Foreskin keratinocyte (primary cell): ENCODE measurements at places on chromosomes 5 and 9.

GRCh38 chr9:105958587-105958986 is 264.2 kb downstream of the TMEM38B start:
- DNase-seq: no peak

GRCh38 chr5:97838214-97838613 is 655.2 kb upstream of the RIOK2 start:
- peak; percentile 92 for DNase-seq

DNA sequence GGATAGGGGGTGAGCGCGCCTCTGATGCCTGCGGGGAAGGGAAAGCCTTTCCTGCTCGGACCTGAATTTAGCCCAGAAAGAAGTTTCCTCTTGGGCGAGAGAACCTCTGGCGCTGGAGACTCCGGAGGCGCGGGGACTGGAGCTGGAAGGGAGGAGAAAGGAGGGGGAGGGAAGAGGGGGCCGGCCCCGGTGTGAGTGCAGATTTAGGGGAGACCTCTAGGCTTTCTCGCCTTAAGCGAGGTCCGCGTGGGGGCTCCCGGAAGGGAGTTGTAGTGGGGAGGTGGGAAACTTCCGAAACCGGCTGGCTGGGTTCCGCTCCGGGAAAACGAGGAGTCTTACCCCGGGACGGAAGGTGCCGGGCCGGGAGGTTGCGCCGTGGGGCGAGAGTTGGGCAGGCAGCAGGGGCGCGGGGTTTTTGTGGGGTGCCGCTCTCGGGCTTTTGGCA is 1.3 kb downstream of the PCSK5 start:
- DNase-seq: peak; percentile 30

- DNase-seq: peak; percentile 47
Measured at GRCh38 chr5:111782216-111782615, 25.2 kb upstream of the NREP start.

DNA sequence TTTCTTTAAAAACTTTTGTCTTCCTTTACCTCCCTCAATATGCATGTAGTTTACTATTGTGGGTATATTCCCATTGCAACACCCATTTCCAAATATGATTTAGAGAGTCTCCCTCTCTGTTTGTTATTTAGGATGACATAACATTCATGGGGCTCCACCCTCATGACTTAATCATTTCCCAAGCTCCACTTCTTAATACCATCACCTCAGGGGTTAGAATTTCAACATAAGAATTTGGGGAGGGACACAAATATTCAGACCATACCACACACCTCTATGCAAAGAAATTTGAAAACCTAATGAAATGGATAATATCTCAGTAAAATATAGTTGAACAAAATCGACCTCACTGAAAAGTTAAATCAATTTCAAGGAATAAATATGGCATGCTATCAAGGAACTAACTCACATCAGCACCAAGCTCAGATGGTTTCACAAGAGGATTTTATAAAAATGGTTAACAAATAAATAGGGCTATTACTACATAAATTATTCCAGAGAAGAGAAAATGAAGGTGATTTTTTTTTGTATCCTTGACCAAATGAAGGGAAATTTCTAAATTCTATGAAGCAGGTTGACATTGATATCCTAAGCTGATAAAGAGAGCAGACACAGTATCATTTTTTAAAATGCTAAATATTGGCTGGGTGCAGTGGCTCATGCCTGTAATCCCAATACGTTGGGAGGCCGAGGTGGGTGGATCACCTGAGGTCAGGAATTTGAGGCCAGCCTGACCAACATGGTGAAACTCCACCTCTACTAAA is 20.2 kb upstream of the UBTD2 start:
- peak; percentile 75 for DNase-seq

DNA sequence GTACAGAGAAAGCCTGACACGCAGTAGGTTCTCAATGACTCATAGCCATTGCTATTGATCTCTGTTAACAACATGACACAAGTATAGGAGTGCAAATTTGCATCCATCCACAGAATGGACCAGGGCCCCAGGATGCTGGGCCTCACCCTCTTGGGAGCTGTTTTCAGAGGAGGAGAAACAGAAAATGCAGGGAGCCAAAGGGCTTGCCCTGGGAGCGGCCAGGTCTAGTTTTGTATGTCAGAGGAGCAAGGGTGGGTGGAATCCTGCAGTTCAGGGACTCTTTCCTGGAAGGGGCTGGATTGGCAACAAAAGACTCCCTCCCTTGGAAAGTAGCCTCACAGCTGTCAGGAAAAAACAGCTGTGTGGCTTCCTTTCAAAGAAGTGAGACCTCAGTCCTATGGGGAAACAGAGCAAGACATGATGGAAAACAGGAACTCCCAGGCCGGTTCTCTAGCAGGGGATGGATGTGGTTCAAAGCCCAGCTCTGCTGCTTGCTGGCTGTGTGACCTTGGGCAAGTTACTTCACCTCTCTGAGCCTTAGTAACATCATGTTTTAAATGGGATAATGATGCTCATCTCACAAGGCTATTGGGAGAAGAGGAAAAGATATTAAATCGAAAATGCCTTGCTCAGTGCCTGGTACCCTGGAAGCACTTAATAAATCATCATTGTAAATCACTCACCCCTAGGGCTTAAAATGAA is 50.5 kb upstream of the SH3PXD2B start:
- no peak for DNase-seq

DNA sequence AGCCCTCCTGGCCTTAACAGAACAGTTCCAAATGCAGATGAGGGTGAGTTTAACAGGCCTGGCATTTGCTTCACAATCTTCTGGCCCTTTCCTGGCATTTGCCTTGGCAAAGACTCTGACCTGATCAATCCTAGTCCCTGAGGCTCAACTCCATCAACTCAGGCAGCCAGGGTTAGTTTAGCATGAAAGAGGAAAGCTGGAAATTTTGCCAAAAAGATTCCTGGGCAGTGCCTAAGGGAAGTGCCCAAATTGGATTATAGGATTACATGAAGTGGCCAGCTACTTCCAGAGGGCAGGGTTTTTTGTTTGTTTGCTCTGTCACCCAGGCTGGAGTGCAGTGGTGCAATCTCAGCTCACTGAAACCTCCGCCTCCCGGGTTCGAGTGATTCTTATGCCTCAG is 36.8 kb downstream of the PCDHAC2 start:
- DNase-seq: no peak
